CD4-positive, alpha-beta T cell treated with Interleukin-12 subunit alpha and Interleukin-12 subunit beta, for 1 hour (primary cell): ENCODE measurements at places on chromosomes 3 and 15.

- DNase-seq, result no peak
These were observed 60.5 kb upstream of the ARRDC4 start for GRCh38 chr15:97899981-97900380.

- DNase-seq, result no peak
These were observed 82.3 kb downstream of the RBPMS2 start for GRCh38 chr15:64693134-64693533.

DNA sequence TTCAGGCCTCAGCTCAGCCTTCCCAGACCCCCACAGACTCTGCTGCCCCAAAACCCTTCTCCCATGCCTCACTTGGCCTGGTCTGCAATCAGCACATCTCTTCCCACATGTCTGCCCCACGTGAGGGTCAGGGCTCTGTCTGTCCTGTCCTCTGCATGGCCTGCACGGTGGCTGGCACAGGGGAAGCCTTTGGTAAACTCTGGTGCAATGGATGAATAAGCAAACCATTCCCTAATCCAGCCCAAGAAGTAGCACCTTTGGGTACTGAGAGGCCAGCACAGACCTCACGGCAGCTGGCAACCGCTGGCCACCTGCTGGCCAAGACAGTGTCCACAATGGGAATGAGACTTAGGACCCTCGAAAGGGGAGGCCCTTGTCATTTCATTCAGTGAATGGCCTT lies 27.7 kb downstream of the ABTB1 start:
- DNase-seq, result no peak

DNA sequence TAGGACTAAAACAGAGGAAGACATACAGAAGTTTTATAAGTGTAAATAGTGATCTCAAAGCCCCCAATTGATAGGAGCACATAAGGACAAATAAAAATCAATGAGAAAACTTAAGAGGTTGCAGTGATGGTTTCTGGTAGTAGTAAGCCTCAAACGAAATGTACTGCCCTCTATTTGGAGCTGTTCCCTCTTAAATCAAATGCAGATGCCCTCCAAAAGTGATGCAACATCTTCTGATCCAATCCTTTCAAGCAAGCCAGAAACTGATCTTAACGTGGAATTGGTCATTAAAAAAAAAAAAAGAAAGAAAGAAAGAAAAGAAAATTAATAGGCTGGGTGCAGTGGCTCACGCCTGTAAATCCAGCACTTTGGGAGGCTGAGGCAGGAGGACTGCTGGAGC lies 259.3 kb downstream of the ZBTB20 start:
- no peak for DNase-seq
